Left lobe of liver (tissue), 2 donors: ENCODE measurements at places on chromosomes 5 and 9.

DNA sequence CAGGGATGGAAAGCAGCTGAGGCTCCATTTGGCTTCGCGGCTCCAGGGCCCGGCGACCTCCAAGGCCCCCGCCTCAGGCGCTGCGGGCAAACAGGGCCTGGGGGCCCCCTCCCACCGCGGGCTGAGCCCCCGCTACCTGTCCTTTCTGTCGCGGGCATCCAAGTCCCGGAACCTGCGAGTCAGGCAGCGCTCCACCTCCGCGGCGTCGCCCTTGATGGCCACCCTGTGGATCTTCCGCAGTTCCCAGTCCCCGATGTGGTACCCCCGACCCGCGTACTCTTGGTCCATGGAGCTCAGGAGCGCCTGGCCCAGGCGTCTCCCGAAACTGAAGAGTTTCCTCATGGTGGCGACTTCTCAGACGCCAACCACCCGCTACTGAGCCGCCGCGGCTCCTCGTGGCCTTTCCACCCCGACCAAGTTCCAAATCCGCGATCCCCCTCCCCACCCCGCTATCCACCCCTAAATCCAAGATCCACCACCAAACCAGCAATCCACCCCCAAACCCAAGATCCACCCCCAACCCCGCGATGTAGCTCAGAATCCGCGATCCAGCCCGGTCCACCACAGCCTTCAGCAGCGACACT lies 86.5 kb upstream of the CCDC180 start:
- no peak for DNase-seq

DNA sequence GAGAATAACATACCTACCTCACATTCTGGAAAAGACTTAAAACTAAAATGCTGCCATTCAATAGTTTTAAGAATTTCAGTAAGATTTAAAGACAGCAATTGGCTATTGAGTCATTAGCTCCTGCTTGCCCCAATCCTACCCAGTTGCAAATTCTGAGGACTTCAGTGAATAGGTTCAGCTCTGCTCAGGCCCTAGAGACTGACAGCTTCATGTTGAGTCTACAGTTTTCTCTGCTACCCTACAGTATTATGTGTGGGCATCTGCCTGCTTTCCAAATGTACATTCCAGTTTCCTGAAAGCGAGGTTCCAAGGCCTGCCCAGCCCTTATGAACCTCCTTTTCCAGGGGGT lies 61.5 kb downstream of the ARSB start:
- DNase-seq: no peak

DNA sequence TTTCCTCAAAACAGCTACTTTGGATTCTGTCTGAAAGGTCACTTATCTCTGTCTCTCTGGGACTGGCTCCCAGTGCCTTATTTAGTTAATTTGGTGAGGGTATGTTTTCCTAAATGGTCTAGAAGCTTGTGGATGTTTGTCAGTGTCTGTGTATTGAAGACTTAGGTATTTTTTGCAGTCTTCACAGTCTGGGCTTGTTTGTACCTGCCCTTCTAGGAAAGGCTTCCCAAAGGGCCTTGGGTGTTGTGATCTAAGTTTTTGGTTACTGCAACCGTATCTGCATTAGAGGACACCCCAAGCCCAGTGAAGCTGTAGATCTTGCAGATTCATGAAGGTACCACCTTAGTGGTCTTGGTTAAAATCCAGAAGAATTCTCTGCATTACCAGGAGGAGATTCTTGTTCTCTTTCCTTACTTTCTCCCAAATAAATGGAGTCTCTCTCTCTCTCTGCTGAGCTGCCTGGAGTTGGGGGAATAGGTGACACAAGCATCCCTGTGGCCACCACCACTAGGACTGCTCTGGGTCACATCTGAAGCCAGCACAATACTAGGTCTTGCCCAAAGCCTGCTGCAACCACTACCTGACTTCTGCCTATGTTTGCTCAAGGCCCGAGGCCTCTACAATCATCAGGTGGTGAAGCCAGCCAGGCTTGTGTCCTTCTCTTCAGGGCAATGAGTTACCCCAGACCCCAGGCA lies 17.8 kb upstream of the CCNB1 start:
- no peak for DNase-seq

- DNase-seq: no peak
Measured at GRCh38 chr5:36585701-36586100, 20.7 kb upstream of the SLC1A3 start.

DNA sequence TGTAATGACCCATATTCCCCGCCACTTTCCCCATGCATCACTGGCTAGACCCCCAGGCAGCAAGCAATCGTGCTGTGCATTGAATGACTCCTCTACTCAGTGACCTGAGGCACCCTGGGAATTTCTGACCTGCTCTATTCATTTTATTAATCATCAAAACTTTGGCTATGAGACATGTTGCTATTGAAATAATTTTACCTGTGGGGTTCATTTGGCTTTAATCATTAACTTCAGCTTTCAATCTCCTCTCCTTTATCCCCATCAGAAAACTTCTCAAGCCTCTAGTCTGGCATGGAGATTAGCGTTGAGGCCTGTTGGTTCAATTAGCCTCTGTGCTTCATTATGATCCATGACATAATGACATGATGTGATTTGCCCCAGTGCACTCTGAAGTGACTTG lies 429.0 kb downstream of the ZNF608 start:
- DNase-seq: no peak

DNA sequence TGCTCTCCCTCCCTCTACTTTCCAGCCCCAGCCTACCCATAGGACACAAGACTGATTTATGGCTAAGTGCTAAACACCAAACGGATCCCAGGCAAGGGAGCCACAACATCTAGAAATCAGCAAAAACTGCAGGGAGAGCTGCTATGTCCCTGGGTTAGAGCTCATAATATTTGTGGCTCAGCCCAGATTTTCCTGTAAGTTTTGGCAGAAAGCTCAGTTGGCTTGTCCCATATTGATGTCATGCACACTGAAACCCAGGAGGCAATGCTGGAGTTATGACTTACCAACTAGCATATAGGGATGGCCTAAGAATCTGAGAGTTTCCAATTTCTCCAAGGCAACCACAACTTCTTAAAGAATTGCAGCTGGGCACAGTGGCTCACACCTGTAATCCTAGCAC lies 44.7 kb upstream of the MYOT start:
- DNase-seq: no peak

DNA sequence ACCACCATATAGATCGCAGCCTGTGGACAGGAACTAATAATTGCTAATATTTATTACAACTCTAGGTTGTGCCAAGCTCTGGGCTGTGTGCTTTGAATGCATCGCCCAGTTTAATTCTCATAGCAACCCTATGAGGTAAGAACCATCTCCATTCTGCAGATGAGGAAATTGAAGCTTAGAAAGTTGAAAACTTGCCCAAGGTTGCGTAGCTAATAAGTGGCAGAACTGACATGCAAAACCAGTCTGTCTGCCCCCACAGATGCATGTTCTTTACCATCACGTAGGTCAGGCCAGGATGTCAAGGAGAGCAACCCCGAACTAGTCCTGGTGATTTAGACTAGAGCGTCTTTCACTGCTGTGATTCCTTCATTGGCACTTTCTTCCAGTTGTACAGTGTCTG lies 15.6 kb downstream of the WWC1 start:
- no peak for DNase-seq

DNA sequence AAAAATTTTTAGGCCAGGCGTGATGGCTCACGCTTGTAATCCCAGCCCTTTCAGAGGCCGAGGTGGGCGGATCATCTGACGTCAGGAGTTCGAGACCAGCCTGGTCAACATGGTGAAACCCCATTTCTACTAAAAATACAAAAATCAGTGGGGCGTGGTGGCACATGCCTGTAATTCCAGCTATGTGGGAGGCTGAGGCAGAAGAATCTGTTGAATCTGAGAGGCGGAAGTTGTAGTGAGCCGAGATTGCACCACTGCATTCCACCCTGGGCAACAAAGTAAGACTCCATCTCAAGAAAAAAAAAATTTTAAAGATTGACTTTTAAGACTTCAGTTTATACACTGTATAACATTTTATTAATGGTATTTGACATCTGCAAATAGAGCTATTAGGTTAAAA lies 60.1 kb upstream of the GNAQ start:
- DNase-seq: no peak
